ENCODE measurements at places on chromosomes 4 and X.

DNA sequence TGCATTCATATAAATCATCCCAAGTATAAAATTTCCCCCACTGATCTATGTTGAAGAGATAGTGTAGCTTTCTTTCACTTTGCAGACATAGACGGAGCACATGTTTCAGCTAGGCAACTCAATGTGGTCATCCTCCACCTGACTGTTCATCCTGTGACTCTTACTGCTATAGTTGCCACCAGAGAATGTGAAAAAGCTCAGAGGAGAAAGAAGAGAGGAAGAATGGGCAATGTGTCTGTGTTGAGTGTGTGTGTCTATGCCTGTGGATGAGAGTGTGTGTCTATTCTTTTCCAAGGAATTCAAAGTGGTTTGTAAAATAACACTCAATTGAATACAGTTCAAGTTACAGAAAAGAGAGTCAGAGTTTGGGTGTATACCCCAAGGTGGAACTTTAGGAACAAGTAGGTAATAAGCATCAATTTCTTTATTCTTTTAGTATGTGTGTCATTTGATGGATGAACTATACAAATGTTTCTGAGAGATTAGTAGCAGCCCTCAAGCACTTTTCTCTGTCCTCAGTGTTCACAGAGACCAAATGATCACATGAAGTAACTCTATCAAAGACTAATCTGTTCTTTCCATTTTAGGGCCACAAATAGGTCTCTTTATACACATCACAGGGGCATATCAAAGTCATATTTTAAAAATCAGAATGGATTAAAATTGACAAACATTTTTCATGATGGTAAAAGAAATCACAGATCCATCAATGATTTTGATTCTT lies 2.3 kb downstream of the SNCA start:
- no peak for DNase-seq

DNA sequence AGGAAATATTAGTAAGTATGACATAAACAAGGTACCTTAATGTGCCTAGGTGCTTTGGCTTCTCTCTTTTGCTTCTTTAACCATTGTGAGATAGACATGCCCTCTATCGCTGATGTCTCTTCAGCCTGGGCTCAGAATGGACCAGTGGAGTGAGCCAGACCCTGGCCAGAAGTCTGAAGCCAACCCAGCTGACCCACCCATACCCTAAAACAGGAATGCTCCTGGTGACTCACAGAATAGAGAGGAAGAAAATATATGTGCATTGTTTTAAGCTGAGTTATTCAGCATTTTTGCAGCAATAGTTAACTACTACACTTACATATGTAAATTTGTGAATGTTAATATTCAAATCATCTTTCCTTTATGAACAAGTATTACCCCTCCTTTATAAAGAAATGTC lies 167.5 kb upstream of the PCDH10 start:
- no peak for DNase-seq

DNA sequence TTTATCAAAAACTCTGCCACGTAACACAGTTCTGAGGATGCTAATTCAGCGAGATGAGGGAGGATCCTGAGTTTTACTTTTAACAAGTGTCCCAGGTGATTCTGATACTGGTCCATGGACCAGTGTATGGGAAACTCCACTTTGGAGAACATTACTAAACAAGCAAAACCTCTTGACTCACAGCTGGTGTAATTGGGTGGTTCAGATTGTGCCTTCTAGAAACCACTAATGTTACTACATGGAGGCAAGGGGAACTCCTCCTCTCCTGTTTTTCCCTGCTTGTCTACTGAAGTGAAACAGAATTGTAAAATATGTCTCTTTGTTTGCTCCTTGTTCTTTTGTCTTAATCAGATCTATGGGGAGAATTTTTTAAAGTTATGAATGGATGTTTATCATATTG lies 62.6 kb downstream of the FRAS1 start:
- DNase-seq, result no peak

DNA sequence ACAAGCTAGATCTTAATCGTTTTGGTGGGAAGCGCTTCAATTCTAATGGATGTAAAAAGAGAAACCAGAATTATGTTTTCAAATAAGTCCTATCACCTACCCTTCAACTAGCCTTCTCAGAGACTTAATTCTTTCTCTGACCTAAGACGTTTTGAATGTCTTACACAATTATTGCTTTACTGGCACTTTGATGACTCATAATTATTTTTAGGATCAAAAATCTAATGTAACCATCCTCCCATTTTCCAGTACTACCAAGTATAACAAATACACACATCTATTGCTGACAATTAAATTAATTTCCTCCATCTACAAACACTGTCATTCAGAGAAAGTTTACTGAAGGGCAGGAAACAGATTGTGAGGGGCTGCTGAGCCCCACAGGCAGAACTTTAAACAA lies 108.6 kb downstream of the PPP3CA start:
- peak; percentile 82 for DNase-seq

DNA sequence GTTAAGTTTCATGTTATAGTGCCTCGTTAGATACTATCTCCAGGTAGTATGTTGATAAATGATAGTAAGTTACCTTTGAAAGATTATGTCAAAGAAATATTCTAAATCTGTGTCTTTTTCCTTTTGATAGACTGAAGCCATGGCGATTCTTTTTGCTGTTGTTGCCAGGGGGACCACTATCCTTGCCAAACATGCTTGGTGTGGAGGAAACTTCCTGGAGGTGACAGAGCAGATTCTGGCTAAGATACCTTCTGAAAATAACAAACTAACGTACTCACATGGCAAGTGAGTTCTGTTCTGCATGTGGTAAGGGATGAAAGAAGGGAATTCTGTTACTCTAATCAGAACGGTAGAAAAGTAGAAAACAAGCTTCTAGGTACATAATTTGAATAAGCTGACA lies 8.2 kb downstream of the VAMP7 start:
- no peak for DNase-seq
